Progenitor cell of endocrine pancreas (in vitro differentiated cells): ENCODE measurements at places on chromosomes 12 and 14. TPM values are rescaled to one million over a fixed set of nuclear protein-coding genes. Genes with fewer than 3 reads are reported as not detected.

- H3K27ac ChIP-seq: peak overlapping the region; percentile 20
- H3K4me1 ChIP-seq: peaks cover 31% of the 10 kb centered on the region
- H3K4me3 ChIP-seq: no peak overlapping the region
These were observed 132.8 kb upstream of the HIF1A start for GRCh38 chr14:61562321-61563161.

DNA sequence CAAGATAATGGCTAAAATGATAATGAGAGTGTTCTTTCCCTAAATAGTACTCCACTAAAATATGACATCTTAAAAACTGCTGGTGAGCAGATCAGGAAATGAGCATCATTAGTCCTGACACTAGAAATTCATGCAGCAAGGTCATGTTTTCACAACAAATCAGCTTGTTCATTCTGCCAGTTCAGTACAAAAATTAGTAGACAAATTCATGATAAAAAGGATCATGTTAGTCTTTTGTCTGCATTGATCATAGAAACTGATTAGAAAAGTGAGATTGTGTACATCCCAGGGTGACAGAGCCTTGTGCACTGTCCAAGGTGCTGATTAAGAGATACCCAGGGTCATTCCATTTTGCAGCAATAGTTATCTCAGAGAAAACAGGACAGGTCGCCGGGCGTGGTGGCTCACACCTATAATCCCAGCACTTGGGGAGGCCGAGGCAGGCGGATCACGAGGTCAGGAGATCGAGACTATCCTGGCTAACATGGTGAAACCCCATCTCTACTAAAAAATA, 163.6 kb downstream of the RIMBP2 start:
- no peaks in the 10 kb centered on the region for H3K4me1 ChIP-seq
- H3K4me3 ChIP-seq: no peak overlapping the region
- H3K27ac ChIP-seq: no peak overlapping the region

- no peaks in the 10 kb centered on the region for H3K36me3 ChIP-seq
- peaks cover 6% of the 10 kb centered on the region for H3K4me1 ChIP-seq
- no peak for DNase-seq
- no peaks in the 10 kb centered on the region for H3K27me3 ChIP-seq
- no peak overlapping the region for H3K4me3 ChIP-seq
These were observed 66.3 kb downstream of the ZNF664 start for GRCh38 chr12:124039276-124039675.

DNA sequence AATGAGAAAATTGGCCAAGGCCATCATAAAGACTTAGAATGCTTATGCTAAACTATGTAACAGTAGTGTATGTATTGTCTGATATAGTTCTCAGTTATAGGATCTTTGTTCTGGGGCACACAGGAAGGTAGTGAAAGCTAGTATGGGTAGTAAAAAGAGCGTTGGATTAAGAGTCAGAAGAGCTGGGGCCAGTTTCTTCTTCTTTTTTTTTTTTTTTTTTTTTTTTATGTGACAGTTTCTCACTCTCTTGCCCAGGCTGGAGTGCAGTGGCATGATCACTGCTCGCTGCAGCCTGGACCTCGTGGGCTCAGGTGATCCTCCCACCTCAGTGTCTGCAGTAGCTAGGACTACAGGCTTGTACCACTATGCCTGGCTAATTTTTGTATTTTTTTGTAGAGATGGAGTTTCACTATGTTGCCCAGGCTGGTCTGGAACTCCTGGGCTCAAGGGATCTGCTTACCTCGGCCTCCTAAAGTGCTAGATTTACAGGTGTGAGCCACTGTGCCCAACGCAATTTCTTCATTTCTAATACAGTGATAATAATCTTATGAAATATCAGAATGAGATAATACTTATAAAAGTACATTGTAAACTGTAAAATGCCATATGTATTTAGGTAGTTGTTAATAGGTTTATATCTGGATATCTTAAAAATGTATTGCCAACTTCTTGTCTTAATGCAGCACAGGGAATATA, 7.4 kb downstream of the MDM2 start:
- peaks cover 12% of the 10 kb centered on the region for H3K4me1 ChIP-seq
- DNase-seq: no peak
- H3K4me3 ChIP-seq: no peak overlapping the region
- no peaks in the 10 kb centered on the region for H3K27me3 ChIP-seq

DNA sequence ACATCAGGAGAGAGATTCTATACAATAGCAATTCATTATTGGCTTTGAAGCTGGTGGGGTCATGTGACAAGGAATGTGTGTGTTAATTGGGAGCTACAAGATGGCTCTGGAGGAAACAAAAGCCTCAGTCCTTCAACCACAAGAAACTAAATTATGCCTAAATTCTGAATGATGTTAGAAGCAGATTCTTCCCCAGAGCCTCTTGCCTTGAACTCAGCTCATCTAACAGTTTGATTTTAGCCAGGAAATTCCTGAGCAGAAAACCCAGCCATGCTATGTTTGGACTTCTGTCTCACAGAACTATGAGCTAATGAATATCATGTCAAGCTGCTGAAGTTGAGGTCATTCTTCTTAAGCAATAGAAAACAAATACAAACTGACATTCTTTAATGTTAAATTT, 274.7 kb downstream of the SLC6A15 start:
- H3K36me3 ChIP-seq: no peaks in the 10 kb centered on the region
- H3K4me1 ChIP-seq: peaks cover 3% of the 10 kb centered on the region
- H3K27ac ChIP-seq: no peak overlapping the region
- DNase-seq: no peak
- H3K27me3 ChIP-seq: no peaks in the 10 kb centered on the region
- no peak overlapping the region for H3K4me3 ChIP-seq

GRCh38 chr14:75323571-75323970, 44.9 kb downstream of the FOS start:
- no peak overlapping the region for H3K27ac ChIP-seq
- H3K36me3 ChIP-seq: no peaks in the 10 kb centered on the region
- DNase-seq: no peak
- H3K27me3 ChIP-seq: peaks cover 14% of the 10 kb centered on the region
- H3K4me1 ChIP-seq: peaks cover 5% of the 10 kb centered on the region

- peaks cover 18% of the 10 kb centered on the region for H3K27me3 ChIP-seq
- H3K27ac ChIP-seq: no peak overlapping the region
- no peak overlapping the region for H3K4me3 ChIP-seq
These were observed 13.6 kb downstream of the AHNAK2 start for GRCh38 chr14:104964546-104964945.

DNA sequence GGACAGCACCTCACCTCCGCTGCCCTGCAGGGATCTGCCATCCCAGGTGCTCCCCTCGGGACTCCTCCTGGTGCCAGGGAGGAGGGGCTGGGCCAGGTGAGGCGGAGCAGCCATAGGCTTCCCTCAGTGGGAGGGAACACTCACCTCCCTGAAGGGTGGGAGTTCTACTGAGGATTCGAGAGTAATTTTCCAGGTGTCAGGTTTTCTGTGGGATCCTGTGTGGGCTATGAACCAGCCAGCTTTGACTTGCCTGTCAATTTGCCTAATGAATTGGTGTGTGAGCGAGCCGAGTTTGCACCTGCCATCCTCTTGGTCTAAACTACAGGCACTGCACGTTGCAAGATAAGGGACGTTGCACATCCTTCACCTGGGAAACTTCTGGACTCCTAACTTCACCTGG, 50.3 kb downstream of the NOC4L start:
- peaks cover 51% of the 10 kb centered on the region for H3K27me3 ChIP-seq
- H3K4me1 ChIP-seq: no peaks in the 10 kb centered on the region
- no peak overlapping the region for H3K27ac ChIP-seq
- DNase-seq: no peak

GRCh38 chr14:32938719-32939253, at the start of gene NPAS3:
NPAS3 (plus strand) TSS chr14:32938879.
- no peak for DNase-seq
- peaks cover 66% of the 10 kb centered on the region for H3K27me3 ChIP-seq
- H3K4me3 ChIP-seq: peak within 1 kb of the TSS; percentile 86
- H3K36me3 ChIP-seq: no peaks in the 10 kb centered on the region

- H3K4me1 ChIP-seq: peaks cover 4% of the 10 kb centered on the region
- H3K4me3 ChIP-seq: no peak overlapping the region
- no peak overlapping the region for H3K27ac ChIP-seq
- no peaks in the 10 kb centered on the region for H3K36me3 ChIP-seq
- no peak for DNase-seq
- H3K27me3 ChIP-seq: no peaks in the 10 kb centered on the region
These were observed 21.5 kb upstream of the PTPRQ start for GRCh38 chr12:80422550-80422949.

DNA sequence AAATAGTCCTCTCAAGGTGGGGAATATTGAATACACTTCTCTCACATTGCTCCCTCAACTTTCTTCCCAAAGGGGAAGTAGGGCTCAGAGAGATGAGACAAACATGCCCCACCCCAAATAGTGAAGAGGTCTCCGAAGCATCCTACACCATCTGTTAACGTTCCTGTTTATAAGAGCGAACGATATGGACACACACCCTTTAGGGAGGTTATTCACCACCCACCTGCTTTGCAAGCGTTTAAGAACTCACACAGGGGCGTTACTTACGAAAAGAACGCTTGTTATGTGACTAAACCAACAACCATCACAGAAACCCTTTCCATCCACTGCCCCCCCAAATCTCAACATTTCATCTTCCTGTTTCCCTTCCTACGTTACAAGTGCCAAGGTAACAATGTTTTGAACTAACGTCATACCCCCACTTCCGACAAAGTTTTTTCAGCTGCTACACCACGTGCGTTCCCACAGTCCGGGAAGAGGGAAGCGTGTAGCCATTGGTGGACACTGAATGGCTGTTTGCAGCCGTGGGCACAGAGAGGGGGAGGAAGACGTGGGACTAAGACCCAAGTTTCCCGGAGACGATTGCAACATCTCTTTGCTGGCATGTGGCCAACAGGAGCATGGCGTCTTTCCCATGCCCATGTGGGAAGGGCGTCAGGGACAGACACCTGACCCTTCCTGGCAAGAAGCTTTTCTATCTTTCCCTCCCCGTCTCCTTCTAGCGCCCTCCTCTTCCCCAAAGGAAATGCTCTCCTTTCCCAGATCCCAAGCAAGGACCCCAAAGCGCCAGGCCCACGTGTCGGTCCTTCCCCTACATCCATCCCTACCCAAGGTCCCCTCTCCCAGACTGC, 1.2 kb downstream of the YBX3 start:
- peaks cover 18% of the 10 kb centered on the region for H3K27me3 ChIP-seq
- peak overlapping the region; percentile 92 for H3K4me3 ChIP-seq
- DNase-seq: peak; percentile 62
- peaks cover 39% of the 10 kb centered on the region for H3K4me1 ChIP-seq
- peaks cover 3% of the 10 kb centered on the region for H3K36me3 ChIP-seq

GRCh38 chr14:76129851-76130576, 21.7 kb upstream of the GPATCH2L start:
- H3K36me3 ChIP-seq: no peaks in the 10 kb centered on the region
- DNase-seq: no peak
- no peak overlapping the region for H3K27ac ChIP-seq

DNA sequence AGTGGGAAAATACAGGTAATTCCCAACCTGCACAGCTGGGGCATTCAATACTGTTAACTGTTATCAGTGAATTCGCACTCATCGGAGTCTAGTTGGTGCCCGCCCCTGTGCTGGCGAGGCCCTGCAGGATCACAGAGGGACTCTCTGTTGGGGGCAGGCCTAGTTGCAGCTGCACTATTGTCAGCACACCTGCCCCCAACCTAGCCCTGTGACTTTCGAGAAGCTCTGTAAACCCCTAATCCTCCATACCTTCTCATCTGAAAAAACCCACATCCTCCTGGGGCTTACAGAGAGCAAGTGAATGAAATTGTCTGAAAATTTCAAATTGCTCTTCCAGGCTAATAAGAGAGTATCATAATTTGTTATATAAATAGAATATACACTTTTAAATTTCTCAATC, 132.2 kb upstream of the NUDT4 start:
- no peaks in the 10 kb centered on the region for H3K4me1 ChIP-seq
- no peak overlapping the region for H3K4me3 ChIP-seq
- H3K27me3 ChIP-seq: no peaks in the 10 kb centered on the region
- H3K36me3 ChIP-seq: no peaks in the 10 kb centered on the region

- no peak for DNase-seq
- H3K4me3 ChIP-seq: no peak overlapping the region
- H3K27ac ChIP-seq: no peak overlapping the region
- H3K27me3 ChIP-seq: no peaks in the 10 kb centered on the region
These were observed 383.8 kb downstream of the PCNX1 start for GRCh38 chr14:71290960-71291466.

DNA sequence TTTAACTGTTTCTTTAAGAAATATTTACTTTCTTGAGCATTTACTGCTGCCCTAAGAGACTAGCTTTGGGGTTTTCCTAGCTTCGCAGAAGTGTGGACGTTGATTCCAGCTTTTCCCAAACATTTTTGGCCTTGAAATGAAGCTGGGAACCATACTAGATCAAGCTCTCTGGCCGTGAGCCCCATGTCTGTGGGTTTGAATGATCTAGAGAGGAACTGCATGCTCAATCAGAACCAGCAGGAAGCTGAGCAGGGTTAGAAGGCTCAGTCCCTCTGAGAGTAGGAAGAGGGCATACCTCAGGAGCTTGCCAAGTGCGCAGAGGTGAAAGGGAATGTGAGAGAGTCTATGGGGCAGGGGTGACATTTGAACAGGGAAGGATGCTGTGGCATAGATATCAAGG, 292.1 kb downstream of the CACNA1C start:
- DNase-seq: no peak
- H3K4me3 ChIP-seq: no peak overlapping the region
- H3K27me3 ChIP-seq: peaks cover 32% of the 10 kb centered on the region

- H3K4me3 ChIP-seq: no peak overlapping the region
- peaks cover 4% of the 10 kb centered on the region for H3K36me3 ChIP-seq
- DNase-seq: no peak
- H3K27me3 ChIP-seq: no peaks in the 10 kb centered on the region
- H3K27ac ChIP-seq: no peak overlapping the region
These were observed 30.7 kb downstream of the NDUFA12 start for GRCh38 chr12:94972795-94973194.

GRCh38 chr12:106147956-106148355, 9.2 kb upstream of the NUAK1 start:
- no peak overlapping the region for H3K27ac ChIP-seq
- no peaks in the 10 kb centered on the region for H3K36me3 ChIP-seq
- no peaks in the 10 kb centered on the region for H3K27me3 ChIP-seq
- DNase-seq: no peak
- H3K4me3 ChIP-seq: no peak overlapping the region

DNA sequence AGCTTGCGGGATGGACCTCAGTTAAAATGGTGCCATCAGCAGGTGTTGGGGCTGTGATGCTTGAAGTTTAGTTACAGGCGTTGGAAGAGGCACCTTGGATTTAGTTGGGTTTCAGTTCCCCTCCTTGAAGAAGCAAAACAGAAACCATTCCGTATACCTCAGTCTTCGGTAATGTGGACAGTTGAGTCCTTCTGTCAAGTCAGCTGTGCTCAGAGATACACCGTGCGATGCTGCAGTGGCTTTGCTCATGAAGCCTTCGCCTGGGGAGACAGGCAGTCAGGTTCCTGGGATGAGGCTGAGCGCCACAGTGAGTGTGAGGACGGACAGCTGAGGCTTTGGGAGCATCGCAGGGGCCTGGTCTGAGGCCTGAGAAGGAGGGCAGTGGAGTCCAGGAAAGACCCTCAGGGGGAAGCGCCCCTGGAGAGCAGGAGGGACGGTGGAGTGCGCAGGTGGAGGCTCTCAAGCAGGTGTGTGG, 7.4 kb downstream of the RAN start:
- DNase-seq: no peak
- H3K27ac ChIP-seq: peak overlapping the region; percentile 46
- H3K4me1 ChIP-seq: peaks cover 32% of the 10 kb centered on the region
- H3K27me3 ChIP-seq: peaks cover 10% of the 10 kb centered on the region
- H3K4me3 ChIP-seq: no peak overlapping the region

The SLC2A14 gene
- 14.5 and 18.6 TPM in 2 replicates for total RNA-seq

The KRT72 gene
- total RNA-seq: not detected in 2 replicates

The SSTR1 gene
- total RNA-seq: 4.0 and 4.4 TPM in 2 replicates

The PAPLN gene
- total RNA-seq: 2.0 and 2.7 TPM in 2 replicates

The GALNT6 gene
- 3.7 and 4.7 TPM in 2 replicates for total RNA-seq

The TCL1B gene
- total RNA-seq: not detected in 2 replicates

The B4GALNT1 gene
- 0.73 and 1.1 TPM in 2 replicates for total RNA-seq

The ABCD2 gene
- total RNA-seq: not detected in 2 replicates

The LRRC43 gene
- total RNA-seq: 5.4 and 5.5 TPM in 2 replicates
